Urothelium cell line (cell line): ENCODE measurements at places on chromosomes 2 and 18.

DNA sequence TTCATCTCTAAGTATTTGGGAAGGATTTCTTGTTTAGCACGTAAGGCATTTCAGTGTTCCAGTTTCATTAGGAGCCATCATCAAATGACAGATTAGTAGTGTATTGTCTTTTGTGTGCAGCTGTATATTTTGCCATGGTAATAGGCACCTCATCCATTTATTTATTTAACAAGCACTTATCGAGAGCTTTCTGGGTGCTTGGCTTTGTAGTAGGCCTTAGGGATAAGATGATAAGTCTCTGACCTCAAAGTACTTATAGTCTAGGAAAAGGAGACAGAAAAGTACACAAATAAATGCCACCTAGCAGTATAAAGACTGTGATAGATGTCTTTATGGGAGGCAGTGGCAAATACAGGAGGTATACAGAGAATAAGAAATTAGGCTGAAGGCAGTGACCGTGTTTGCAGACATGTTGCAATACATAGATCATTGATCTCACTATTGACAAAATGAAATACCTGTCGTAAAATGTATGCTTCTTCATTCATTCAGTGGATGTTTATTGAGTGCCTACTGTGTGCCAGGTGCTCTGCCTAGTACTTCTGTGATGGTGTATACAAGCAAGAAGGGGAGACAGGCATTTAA is 265.9 kb downstream of the SETBP1 start:
- no peak for DNase-seq

- DNase-seq = peak; percentile 18
Observed at GRCh38 chr2:141554810-141555209, 576.0 kb downstream of the LRP1B start.

GRCh38 chr2:28697602-28698149 is 54.0 kb upstream of the PPP1CB start:
- no peak for DNase-seq

DNA sequence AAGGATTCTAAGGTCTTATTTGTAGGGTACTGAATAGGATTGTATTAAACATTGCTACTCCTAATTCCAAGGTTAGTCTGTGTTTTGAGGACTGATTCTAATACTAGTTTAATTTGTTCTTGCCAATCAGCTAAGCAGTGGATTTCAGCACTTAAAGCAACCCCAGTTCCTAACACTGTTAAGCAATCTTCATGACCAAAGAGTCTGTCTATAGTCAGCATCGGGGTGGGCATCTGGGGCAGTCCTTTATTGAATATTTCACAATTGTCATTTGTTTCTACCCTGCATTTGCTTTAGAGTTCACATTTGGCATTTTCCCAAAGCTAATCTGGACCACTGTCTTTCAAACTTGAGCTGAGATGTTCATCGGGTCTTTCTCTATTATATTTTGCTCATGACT is 248.0 kb upstream of the TANK start:
- no peak for DNase-seq

DNA sequence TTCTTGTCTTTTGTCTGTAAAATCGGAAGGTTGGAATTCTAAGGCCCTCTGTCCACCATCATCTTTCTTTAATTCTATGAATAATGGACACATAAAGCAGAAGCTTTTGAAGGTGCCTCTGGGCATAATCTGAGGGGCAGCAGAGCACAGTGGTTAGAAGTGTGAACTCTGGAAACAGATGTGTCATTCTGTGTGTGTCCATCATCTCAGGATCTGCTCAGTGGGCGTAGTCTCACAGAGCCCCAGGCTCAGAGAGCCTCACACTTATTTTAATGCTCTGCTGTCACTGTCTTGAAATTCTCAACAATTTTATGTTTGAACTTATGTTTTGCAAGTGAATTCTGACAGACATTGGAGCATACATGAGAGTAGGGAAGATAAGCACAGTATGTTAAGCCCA is 31.0 kb upstream of the CCDC93 start:
- DNase-seq = no peak

- DNase-seq = peak; percentile 94
Observed at GRCh38 chr2:36355151-36355889, at the start of gene CRIM1. TSS of gene CRIM1 (plus strand) at chr2:36355778. CDS start at chr2:36356293, 515 bp downstream.

DNA sequence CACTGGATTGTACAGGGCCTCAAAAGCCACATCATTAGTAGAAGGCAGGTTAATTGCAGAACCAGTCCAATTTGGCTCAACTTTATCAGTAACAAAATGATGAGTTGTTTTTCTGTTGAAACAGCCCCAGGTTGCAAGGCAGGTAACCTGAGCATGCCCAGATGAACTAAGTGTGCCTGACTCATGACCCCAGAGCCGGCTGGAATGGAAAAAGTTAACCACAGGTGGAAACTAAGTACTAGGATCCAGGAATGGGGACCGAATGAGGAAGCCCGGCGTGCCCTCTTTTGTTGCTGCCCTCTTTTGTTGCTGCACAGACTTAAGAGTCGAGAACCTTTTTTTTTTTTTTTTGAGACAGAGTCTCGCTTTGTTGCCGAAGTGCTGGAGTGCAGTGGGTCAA is 79.5 kb upstream of the YWHAQ start:
- no peak for DNase-seq

DNA sequence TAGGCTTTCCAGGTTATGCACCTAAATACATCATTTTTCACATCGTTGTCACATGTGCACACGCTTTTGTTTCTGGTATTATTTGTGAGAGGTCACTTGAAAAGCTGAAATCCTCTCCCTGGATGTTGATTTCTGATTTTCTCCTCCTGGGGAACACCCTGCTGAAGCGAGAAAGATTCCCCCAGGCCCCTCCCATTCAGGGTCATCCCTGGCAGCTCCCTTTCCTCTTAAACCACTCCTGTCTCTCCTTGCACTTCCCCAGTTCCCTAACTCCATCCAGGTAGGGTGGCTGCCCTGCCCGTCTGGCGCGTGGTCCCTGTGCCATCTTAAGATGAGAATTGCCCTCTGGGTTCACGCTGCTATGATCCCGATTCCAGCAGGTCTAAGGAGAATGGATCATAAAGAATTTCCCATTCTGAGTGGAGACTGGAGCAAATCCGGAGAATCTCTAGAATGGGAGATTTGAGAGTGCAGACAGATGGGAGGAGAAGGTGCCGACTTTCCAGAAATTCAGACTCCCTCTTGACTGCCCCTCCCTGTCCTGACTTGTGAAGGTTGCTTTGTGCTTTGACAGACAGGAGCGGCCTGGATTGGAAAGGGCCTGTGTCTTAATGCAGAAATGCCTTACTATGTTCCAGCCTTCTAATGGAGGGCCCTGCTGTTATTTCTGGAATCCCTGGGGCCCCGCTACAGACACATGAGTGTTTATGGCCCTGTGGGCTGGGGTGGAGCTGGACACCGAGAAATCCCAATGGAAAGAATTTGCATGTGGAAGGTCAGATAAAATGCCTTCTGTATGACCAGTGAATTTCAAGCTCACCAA is 1.3 kb upstream of the YWHAQ start:
- DNase-seq = no peak

- no peak for DNase-seq
Observed at GRCh38 chr2:132676999-132677398, 7.0 kb upstream of the LYPD1 start.

- DNase-seq = no peak
Observed at GRCh38 chr2:127313406-127313805, 19.5 kb upstream of the ERCC3 start.

- DNase-seq = no peak
Observed at GRCh38 chr18:48294899-48295585, 114.1 kb downstream of the ZBTB7C start.

DNA sequence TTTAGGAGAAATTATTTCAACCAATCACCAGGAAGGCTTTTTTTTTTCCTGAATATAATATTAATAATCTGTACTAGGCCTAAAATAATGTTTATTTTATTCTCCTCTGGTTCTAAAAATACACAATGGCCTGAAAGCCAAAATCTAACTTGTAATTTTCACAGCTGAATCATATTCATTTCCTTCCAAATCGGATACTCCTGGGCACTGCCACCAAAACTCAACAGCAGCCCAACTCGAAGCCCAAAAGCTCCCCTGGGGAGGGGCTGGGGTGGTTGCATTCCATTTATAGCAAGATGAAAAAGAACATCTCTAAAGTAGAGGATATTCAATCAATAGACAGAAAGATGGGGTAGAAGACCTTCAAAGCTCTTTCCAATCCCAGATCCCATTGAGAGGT is 100.5 kb upstream of the SETBP1 start:
- DNase-seq = no peak

DNA sequence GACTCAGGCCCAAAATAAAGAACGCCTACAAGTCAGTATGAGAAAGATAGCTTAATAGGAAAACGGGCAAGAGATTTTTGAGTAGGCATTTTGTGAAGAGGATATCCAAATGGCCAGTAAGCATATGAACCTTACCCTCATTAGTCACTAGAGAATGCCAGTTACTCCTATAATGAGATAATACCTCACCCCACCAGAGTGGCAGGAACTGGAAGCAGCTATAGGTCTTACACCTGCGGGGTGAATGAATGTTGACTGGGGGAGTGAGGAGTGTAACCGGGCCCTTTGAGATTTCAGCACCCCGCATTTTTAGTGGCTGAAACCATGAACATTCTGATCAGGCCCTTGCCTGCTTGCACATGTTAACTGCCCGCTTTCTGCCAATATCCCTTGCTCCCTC is 7.5 kb upstream of the PTPN2 start:
- DNase-seq = no peak

- DNase-seq = no peak
Observed at GRCh38 chr2:32330136-32330535, 26.7 kb upstream of the BIRC6 start.

DNA sequence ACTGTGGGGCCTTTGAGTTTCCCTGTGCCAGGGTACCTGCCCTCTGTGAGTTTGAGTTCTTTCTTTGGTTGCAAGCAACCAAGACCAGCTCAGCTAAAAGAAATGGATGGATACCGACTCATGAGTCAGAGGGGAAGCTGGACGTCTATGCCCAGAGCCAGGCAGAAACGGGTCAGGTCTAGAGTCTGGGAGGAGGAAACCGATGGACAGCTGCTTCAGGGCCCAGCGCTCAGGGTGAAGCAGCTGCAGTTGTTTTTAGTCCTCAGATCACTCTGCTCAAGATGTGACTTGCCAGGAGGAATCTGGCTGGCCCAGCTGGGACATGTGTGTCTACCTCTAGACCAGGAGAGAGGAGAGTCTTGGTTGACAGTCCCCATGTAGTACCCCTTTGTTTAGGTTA is 10.1 kb upstream of the TYMS start:
- no peak for DNase-seq

GRCh38 chr2:105660489-105660888 is 84.2 kb upstream of the NCK2 start:
- no peak for DNase-seq

DNA sequence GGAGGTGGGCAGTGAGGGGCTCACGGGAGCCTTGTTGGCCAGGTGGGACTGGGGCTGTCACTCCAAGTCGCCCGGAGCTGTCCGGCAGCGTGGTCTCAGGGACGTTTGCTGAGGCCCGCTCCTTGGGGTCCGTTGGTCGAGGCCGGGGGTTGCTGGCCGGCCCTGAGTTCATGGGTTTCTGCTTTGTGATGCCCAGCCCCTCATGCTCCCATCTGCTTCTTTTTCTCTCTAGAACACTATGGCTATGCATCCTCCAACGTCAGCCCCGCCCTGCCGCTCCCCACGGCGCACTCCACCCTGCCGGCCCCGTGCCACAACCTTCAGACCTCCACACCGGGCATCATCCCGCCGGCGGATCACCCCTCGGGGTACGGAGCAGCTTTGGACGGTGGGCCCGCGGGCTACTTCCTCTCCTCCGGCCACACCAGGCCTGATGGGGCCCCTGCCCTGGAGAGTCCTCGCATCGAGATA is 14.5 kb downstream of the NFATC1 start:
- no peak for DNase-seq
